NT2/D1 (cell line): ENCODE measurements at places on chromosomes 11 and 22.

DNA sequence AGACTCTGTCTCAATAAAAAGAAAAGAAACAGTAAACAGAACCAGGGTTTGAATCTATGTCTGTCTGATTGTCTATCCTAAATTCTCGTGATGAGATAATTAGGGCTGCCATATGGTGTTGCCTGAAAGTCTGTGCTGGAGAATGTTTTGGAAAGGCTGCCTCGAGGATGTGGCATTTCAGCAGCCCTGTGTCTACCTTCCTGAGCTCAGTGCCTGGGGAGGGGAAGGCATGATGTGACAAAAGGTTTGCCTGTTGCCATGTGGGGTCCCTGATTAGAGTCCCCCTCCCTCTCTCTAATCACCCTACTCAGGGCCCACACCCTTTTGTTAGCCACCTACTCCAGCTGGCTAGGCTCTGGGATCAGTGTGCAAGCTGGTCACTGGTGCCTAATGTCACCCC lies 15.2 kb downstream of the CD82 start:
- DNase-seq = no peak

- no peak for DNase-seq
Observed at GRCh38 chr22:17707526-17707925, 66.7 kb downstream of the BID start.

GRCh38 chr11:117851852-117852251 lies 24.6 kb downstream of the FXYD6 start:
- DNase-seq = no peak

DNA sequence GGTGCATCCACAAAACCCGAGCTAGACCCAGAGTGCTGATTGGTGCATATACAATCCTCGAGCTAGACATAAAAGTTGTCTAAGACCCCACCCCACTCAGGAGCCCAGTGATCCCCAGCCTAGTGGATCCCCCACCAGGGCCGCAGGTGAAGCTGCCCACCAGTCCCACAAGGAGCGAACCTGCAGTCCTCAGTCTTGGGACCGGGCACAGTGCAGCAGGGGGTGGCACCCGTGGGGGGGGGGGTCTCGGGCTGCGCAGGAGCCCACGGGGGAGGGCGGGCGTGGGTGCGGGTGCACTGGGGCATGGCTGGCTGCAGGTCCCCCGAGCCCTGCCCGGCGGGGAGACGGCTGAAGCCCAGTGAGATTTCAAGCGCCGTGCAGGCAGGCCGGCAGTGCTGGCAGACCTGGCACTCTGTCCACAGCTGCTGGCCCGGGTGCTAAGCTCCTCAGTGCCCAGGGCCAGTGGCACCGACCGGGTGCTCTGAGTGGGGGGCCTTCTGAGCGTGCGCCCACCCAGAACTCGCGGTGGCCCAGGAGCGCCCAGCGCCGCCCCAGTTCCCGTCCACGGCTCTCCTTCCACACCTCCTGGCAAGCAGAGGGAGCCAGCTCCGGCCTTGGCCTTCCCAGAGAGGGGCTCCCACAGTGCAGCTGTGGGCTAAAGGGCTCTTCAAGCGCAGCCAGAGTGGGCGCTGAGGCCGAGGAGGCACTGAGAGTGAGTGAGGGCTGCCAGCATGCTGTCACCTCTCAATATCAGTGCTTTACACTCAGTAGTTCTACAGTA lies 989.1 kb downstream of the FAM181B start:
- DNase-seq = no peak

DNA sequence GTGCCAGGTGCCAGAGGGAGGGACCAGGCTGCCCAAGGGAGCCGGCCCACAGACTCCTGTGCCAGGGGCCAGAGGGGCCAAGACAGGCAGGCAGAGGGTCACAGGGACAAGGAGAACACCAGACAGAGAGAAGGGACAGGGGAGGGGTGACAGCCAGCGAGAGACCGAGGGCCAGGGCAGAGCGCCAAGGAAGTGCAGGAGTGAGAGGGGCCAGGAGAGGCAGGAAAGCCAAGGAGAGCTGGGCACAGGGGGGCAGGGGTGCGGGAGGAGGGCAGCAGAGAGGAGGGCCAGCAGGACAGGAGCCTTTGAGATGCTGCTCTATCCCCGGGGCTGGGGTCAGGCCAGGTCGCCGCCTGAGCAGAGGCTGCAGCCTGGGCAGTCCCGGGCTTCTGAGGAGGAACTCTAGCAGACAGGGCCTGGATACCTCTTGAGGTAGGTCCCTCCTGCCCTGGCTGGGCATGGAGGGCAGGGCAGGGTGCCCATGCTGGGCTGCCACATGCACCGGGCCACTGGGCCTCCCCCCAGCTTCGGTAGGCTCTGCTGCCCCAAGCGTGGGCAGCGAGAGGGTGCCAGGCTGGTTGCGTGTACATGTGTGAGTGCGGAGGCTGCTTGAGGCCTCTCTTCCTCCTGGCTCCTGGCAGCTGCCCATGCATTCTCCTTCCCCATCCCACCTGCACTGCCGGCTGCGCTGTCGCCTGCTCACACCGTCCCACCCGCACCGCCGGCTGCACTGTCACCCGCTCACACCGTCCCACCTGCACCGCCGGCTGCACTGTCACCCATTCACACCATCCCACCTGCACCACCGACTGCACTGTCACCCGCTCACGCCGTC lies 12.2 kb downstream of the LSP1 start:
- DNase-seq = no peak

GRCh38 chr11:75557666-75558494 lies 4.2 kb upstream of the SERPINH1 start:
- no peak for DNase-seq

- DNase-seq = no peak
Observed at GRCh38 chr11:74232311-74232950, 61.3 kb downstream of the PPME1 start.

DNA sequence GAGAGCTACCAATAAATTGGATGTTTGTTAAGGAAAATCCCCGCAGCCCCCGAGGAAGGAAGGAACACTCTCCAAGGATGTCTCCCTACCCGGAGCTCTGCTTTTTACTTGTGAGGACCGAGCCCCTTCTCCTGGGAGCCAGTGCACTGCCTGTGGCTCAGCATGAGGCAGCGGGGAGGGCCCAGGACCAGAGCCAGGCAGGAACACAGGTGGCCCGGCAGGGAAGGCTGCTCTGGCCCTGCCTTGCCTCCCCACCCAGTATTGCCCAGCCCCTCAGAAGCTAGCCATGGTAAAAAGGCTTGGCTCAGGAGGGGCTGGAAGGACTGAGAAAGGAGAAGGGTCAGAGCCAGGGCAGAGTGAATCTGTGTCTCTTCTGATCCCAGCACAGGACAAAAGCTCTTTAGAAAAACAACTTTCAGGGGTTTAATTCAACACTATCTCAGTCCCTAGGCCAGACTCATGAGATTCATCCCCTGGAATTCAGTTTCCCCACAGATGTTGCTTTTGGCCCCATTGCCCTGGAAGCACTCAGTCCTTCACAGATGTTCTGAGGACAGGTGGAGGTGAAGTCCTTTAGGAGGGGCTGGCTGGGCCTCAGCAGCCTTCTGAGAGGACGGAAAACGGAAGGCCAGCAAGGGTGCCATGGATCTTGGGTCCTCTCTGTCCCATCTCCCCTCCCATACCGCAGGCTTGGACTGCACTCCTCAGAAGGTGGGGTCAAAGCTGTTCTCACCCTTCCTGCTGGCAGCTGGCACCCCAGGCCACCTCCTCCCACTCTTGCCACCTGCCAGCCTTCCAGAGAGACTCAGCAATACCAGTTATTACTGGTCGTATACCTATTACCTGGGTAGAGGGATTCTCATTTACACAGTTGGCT lies 318.9 kb downstream of the NTM start:
- DNase-seq = no peak

DNA sequence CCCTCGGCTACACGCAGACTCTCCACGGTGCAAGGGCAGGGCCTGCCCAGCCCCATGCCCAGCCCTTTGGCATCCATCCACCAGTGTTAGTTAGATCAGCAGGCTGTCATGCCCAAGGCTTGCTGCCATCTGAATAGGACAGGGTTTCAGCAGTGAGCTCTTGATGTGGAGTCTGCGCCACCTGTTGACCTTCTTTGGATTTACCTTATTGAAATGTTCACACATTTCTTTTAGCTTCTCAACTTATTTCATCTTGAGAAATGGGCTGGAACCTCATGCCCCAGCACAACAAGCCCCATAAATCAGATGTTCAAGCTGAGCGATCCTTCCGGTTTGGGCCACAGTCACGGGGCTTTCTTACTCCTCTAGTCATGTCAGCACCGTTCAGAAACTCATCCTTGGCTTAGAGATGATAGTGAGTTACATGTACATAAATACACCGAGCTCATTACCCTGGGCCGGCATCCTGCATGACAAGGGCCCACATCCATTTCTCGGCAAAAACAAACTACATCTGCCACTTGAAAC lies 61.7 kb downstream of the PARVB start:
- no peak for DNase-seq

DNA sequence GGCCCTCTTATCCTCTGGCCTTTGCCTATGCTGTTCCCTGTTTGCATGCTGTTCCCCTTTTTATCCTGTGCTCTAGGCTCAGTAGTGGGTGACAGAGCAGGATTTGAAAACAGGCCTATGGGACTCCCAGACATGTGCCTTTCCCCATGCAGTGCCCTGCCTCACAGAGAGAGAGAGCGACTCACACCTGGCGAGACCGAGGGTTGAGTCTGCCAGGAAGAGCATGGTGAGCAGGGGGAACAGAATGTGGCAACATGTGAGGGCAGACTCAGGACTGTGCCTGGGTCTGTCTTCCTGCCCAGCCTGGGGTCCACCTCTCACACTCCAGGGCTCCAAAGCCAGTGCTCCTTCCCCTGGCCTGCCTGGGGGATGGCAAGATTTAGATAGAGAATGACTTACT lies 75.0 kb downstream of the NFAM1 start:
- DNase-seq = no peak

GRCh38 chr11:68963779-68964178 lies 17.0 kb downstream of the MRGPRD start:
- DNase-seq = no peak

DNA sequence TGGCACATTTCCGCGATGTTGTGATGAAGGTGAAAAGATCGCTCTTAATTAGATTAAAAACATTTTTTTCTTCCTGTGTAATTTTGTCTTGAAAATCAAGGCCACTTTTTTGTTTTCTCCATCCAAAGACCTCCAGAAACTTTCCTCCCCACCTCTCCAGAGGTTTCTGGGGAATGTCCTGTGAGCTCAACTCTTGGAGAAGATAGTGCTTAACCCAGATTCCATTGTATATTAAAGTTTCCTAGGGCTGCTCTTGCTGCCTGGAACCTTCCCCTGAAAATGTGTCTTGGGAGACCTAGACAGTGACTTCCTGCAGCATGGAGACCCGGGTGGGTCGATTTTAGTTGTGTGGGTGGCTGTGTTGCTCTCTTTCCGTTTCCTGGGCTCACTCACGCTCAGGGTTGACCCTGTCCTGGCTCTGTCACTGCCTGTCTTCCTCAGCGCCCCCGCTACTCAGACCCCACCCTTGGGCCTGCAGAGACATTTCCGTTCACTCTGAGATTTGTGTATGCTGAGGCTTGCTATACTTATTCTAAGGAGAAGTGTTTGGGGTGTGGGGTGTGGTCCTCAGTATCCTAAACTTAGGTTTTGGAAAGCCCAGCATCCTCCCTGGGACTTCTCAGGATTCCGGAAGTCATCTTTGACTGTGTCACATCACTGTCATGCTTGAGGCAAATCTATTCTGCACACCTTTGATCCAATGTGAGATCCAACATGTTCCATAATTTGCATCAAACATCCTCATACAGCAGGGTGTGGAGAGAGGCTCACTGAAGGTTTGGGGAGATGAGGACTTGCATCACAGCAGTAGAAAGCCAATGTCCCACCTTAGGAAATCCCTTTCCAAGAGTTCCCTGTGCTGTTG lies 47.2 kb downstream of the KCNQ1OT1 start:
- DNase-seq = no peak

- DNase-seq = no peak
Observed at GRCh38 chr11:16976379-16976778, 37.8 kb downstream of the PLEKHA7 start.

DNA sequence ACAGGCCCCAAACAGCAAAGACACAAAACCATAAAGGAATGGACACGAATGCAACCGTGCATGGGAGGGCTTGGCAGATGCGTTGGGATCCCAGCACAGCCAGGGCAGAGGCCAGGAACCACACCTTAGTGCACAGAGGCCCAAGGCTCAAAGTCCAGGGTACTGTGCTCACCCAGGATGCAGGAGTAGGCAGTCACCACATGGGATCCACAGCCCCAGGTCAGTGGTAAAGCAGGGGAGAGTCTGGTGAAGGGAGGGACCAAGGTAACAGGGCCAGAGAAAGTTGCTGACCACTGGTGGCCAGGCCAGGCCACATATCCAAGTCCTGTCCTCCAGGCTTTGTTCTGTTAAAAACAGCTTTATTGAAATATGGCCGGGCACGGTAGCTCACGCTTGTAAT lies 6.5 kb upstream of the CERK start:
- no peak for DNase-seq

DNA sequence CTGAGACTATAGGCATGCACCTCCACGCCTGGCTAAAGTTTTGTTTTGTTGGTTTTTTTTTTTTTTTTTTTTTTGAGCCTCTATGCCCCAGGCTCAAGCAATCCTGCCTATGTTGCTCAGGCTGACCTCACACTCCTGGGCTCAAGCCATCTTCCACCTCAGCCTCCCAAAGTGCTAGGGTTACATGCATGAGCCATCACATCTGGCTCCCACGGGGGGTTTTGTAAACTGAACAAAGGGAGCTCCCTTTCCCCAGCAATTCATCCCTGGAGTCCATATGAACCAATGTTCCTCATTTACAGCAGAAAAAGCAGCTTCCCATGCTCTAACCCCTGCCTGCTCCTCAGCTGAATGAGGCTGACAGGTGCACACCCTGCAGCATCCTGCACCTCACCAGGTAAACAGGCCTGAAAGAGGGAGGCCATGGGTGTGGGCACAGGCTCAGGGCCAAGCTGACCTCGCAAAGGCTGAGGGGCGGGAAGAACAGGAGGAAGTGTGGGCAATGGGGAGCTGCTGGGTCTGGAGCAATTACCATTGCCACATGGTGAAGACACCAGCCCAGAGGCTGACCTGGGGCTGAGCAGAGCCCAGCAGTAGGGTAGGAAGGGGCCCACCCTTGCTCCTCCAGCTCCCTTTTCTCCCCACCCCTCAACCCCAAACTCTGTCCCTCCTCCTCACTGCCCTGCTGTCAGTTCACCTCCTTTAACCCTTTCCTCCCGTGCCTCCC lies 58.2 kb downstream of the RBX1 start:
- no peak for DNase-seq

GRCh38 chr11:120173807-120174206 lies 35.9 kb upstream of the TRIM29 start:
- no peak for DNase-seq

DNA sequence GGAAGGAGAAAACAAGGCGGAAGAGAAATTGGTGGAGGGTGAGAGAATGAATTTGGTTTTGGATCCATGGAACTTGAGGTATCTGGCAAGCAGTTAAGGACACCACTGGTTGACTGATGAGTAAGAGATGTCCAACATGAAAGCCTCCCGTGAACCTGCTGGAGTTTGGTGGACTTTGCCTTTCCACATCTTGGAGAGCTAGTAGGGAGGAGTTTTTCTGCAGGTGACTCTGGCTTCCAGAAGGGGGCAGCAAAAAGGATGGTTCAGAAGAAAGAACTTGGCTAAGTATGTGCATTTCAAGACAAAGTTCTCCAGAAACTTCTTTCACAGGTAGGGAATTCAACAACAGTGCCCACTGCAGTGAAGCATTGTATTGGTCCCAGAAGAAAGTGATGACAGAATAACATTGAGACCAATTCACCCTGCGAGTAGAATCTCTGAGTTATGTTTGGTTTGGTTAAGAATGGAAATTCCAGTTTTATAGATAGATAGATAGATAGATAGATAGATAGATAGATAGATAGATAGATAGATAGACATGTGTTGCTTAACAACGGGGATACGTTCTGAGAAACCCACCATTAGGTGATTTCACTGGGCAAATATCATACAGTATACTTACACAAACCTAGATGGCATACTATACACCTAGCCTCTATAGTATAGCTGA lies 28.5 kb downstream of the DCDC1 start:
- DNase-seq = peak; percentile 6
